ENCODE measurements at places on chromosomes 1 and 21.

DNA sequence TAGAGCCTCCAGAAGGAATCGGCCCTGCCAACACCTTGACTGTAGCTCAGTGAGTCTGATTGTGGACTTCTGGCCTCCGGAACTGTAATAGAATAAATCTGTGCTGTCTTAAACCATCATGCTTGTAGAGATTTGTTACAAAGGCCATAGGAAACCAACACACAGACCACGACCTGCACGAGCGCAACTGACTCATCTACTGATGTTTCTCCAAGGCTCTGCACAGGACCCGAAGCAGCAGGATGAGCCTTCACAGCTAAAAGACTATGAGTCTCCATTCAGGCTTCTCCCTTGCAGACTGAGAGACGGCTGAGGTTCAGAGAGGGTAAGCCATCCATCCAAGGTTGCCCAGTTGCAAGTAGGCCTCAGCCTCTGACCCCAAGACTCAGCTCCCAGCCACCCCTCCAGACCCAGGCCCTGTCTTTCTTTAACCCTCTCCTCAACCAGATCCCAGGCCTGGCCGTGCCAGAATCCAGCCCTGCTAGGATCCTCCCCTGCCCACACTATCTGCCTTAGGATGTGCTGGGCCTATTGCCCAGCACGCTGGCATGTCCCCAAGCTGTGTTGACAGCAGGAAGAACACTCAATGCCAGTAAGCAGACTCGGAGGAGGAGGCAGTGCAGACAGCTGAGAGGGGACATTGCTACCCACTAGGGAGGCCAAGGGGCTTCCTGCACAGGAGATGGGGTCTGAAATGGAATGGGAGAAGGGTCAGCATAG lies 109.0 kb downstream of the HMGB4 start:
- no peak for DNase-seq

DNA sequence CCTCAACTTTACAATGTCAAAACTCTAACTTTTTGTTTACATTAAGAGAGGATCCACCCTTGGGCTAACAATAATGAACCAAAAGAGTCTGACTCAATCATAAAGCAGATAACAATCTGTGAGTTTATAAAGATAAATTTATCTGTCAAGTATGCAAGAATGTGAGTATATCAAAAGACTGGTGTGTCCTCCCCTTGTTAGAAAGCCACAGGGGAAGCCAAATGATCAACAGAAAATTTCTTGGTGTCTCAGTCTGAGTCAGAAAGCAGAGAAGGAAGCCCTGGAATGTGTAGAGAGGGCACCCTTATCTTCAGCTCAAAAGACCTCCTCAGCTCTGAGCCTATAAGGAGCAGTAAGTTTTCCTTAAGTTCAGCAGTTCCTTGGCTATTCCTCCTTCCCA lies 13.9 kb upstream of the PDIK1L start:
- peak; percentile 69 for DNase-seq

- DNase-seq, result no peak
Observed at GRCh38 chr1:203360547-203361185, 9.7 kb upstream of the FMOD start.

GRCh38 chr21:21028275-21028820 lies 30.1 kb downstream of the NCAM2 start:
- DNase-seq, result no peak

DNA sequence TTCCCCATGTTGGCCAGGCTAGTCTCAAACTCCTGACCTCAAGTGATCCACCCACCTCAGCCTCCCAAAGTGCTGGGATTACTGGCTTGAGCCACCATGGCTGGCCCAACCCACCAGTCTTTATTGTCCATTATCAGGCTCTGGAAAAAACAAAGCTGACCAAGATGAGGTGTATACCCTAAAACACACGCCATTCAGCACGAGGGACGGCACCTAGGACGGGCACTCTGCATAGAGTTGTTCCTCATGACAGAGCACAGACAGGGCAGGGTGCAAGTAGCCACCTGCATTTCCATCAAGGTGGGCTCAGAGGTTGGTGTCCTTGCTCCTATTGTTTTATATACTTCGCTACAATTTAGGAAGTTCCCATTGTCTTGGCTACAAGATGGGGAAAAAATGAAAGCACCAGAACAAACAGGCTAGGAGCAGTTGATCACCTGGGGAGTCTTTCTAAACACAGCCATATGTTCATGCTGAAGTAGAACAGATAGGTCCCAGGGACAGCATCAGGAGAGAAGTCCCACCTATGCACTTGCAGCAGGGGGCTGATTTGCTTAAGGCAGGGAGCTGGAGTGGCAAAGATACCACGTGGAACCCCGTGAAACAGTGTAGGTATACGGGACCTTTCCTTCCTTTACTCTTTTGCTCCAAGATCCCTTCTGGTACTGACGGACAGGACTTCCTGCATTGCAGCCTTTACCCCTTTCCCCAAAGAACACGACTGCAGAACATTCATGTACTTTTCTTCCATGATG lies 4.5 kb downstream of the KRTCAP2 start:
- DNase-seq, result no peak

DNA sequence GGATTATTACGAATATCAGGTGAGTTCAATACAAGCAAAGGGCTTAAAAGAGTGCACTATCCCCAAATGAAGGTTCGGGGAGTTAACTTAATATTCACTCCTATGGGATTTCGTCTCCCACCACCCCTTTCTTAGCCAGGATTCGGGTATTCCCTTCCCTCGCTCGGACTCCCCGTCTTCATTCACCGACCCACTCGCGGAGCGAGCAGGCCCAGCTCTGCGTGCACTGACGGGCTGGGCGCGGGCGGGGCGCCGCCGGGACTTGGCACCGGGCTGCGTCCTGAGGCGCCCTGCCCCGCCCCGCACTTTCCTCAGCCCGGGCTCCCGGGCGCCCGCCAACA lies 7.7 kb upstream of the MPZL1 start:
- DNase-seq, result no peak

GRCh38 chr1:26907071-26907917 lies 6.5 kb downstream of the NR0B2 start:
- DNase-seq, result peak; percentile 61

- no peak for DNase-seq
Observed at GRCh38 chr1:211731456-211732292, 56.3 kb upstream of the NEK2 start.

GRCh38 chr1:230863449-230863848 lies 4.9 kb downstream of the C1orf198 start:
- no peak for DNase-seq

DNA sequence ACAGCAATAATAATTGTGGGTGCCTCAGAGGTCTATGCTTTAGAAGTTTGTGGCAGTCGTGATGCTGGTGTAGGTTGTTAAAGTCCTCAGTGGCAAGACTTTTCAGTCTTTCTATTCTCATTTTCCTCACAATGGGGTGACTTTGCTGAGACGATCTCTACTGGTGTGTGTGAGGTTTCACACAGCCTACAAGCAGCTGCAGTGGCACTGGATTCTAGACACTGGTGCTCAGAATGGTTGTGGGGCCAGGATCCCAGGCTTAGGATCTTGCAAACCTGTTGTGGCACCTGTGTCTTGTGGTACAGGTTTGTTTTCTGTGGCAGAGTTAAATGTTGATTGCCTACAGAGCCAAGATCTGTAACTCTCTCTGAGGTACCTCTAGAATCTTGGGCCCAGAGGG lies 581.2 kb downstream of the PTPRC start:
- DNase-seq, result no peak

DNA sequence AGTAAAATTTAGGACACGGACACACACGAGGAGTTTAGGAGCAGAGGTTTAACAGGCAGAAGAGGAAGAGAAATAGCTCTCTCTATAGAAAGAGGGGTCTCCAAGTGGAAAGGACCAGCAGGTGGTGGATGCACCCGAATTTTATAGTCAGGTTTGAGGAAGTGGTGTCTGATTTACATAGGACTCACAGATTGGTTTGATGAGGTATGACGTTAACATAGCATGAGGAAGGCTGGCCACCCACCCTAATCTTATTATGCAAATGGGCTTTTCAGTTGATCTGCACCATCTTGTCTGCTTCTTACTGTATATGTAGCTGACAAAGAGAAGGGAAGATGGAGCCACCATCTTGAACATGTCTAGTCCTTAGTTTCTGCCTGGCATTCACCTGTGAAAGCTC lies 52.5 kb upstream of the RGS2 start:
- no peak for DNase-seq

DNA sequence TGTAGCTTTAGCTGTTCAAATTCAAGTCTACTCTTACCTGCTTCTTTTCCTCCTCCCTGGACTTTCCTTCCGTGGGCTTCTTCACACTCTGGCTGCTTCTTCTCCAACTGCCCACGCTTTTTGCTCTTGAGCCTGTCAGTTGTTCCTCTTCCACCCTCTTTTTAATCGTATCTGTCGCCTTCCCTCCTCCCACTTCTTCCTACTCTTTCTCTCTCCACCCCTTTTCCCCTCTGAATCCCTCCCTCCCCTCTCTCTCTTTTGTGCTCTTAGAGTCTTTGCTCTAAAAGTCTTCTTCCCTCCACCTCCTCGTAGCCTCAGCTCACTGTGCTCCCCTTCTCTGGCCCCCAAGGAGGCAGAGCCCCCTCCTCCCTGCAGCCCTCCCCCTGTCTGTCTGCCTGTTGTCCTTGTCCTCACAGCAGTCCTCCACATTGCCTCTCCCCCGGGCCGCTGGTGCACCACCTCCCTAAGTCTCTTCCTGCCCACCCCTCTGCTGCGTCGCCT lies 12.9 kb upstream of the GJA5 start:
- no peak for DNase-seq

DNA sequence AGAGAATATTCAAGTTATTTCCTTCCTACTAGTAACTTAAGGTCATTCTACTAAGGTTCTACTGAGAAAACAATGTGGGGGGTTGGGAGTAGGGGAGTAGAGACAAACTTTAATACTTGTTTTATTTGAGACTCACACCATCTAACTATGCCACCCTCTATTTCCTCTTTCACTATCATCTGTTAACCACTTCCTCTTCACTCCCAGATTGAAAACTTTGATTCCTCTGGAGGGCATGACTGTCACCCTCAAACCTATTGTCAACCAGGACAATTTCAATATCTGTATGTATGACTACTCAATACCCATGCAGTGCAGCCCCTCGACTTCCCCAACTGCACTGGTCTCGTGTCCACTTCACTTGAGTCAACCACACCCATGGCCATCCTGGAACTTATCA lies 165.6 kb upstream of the POGK start:
- DNase-seq, result no peak

GRCh38 chr1:165871311-165872067 lies 44.1 kb downstream of the UCK2 start:
- DNase-seq, result no peak

DNA sequence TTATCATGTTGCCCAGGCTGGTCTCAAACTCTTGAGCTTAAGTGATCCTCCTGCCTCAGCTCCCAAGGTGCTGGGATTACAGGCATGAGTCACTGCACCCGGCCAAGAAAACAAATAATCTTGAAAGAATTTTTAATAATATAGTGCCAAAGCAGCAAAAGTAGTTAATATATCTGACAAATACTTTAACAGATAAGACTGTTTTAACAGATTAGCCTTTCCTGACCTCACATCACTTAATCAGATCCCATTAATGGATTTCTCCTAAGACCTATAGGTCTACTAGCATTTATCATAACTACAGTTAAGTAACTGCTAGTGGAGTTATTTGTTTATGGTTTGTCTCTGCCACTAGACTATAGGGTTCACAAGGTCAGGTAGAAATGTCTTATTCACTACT lies 61.1 kb upstream of the HP1BP3 start:
- no peak for DNase-seq

DNA sequence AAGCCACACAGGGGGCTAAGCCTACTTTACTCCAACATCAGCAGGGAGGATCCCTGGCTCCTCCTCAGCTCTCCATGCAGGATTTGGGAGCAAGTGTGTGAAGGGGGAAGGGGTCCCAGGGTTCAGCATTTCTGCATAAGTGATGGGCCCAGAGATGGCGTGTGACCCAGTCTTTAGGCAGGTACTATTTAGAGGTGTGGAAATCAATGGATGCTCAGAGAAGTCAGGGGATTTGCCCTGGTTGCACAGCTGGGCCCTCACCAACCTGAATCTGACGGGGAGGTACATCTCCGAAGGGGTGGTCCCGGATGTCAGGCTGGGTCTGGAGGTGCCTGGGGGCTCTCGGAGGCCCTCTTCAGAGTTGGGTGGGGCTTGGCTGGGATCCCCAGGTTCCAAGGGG lies 6.9 kb upstream of the TCEA3 start:
- no peak for DNase-seq

DNA sequence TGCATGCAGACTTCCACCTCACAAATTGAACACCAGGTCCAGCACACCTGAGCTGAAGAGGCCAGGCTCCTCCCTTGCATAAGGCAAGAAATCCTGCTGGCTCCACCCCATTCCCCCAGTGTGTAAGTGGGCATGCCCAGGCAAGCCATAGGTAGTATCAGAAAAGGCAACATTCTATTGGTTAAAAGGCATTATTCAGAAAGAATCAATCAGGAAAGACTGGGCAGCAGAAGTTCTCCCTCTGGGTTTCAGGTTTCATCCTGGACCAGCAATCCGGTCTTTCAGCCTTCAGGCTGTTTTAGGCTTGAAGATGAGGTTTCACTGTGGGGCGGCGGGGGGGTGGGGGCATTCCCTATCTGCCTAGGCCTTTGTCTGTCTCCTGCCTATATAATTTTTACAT lies 42.0 kb upstream of the LHX8 start:
- no peak for DNase-seq

GRCh38 chr1:176559878-176560277 lies 96.9 kb downstream of the PAPPA2 start:
- peak; percentile 40 for DNase-seq

DNA sequence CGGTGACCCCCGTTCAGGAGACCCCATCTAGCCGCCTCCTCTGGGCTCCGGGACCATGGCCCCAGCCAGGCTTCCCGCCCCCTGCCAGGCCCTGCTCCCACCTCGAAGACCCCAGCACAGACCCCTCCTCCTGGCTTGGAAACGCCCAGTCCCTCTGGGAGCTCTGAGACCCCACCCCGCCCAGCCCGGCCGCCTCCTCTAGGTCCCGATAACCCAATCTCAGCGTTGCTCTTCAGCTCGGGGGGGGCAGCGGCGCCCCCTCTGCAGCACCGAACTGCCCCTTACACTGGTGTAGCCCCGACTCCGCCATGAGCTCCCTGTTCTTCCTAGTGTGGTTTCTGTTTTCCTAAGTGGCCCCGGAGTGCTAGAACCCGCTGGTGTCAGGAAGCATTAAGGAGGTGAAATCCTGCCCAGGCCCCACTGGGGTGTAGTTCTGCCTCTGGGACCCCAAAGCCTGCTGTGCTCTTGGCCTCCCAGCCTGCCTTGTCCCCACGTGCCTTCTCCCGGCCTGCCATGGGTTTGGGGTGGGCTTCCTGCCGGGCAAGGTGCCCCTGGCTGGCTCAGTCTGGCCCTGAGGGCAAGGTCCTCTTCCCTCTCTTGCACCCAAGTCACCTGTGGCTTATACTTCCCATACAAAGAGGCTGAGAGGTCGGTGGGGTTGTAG lies 10.7 kb upstream of the MMEL1 start:
- DNase-seq, result no peak

GRCh38 chr1:203652724-203653461 lies 26.3 kb downstream of the ATP2B4 start:
- no peak for DNase-seq

- no peak for DNase-seq
Observed at GRCh38 chr1:247530785-247531184, 5.5 kb downstream of the OR2C3 start.

Measured in HS-5 (cell line).